Erythroblast (primary cell): ENCODE measurements at places on chromosomes 2 and 18.
A peak's percentile ranks its signal among the peaks of the same experiment; 100 is the strongest.

GRCh38 chr2:96163415-96163767 is 18.2 kb upstream of the DUSP2 start:
- no peak for DNase-seq

DNA sequence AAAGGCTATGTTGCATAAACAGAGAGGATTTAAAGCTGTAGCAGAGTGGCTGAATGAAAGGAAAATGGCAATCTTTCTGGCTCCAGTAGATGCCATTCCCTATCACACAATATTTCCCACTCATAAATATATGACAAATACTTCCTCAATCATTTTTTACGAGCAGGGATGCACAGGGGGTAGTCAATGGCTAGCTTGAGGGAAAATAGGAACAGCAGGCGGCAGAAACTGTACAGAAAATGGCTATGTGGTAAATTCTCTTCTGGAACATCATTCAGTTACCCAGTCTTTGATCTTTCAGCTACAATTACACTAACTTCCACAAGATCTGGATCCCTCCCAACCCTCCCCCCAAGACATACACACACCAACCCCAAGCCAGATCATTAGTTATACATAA is 127.2 kb downstream of the OLA1 start:
- DNase-seq = no peak

DNA sequence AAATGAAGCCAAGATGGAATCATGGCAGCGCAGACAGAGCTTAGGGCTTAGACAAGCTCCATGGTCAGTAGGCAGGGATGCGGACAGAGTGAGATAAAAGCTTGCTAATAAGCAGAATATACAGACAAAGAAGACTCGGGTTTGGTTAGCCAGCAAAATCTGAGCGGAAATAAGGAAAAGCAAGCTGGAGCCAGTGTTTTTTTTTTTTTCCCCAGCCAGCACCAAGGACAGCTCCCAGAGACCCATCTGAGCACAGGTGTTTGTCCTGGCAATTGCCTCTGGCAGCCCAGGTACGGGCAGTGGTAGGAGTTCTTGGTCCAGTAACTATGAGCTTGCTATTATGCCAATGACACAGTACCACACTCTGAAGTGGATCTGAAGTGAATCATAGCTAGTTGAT is 187.6 kb downstream of the ADCYAP1 start:
- DNase-seq = no peak

DNA sequence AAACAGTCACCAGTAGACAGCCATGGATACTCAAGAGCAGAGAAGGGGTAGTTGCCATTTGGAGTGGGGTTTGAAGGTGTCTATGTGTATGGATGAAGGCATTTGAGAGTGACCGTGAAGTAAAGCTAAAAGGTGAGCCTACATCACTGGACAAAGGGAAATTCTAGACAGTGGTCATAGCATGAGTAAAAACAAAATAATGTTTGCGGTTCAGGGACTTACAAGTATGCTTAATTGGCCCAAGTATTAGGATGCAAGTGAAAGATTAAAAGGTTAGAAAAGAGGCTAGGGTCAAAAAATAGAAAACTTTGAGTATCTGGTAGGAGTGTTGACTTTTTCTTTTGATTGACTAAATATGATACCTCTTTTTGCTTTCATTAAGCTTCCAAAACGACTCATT is 238.1 kb upstream of the SLC8A1 start:
- DNase-seq = no peak

DNA sequence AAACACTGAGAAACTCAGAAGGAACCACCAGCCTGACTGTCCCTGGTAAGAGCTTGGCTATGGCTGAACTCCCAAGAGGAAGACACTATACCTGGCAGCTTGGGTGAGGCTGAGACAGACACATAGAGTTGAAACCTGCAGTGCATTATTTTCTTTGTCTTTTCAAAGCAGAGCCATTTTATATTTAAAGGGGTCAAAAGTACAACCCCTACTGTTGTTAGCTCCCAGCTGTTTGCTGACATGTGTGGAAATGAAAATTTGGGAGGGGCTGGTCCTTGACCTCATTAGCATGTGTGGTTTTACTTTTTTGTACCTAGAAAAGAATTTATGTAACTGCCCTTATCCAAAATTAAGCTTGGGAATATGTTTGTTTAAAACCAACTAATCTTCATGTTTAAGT is 309.0 kb downstream of the RPRM start:
- DNase-seq = no peak

- no peak for DNase-seq
These were observed 113.6 kb upstream of the MGAT5 start for GRCh38 chr2:134140251-134140661.

- peak; percentile 21 for DNase-seq
These were observed 370.8 kb downstream of the OSR1 start for GRCh38 chr2:18987592-18988073.

DNA sequence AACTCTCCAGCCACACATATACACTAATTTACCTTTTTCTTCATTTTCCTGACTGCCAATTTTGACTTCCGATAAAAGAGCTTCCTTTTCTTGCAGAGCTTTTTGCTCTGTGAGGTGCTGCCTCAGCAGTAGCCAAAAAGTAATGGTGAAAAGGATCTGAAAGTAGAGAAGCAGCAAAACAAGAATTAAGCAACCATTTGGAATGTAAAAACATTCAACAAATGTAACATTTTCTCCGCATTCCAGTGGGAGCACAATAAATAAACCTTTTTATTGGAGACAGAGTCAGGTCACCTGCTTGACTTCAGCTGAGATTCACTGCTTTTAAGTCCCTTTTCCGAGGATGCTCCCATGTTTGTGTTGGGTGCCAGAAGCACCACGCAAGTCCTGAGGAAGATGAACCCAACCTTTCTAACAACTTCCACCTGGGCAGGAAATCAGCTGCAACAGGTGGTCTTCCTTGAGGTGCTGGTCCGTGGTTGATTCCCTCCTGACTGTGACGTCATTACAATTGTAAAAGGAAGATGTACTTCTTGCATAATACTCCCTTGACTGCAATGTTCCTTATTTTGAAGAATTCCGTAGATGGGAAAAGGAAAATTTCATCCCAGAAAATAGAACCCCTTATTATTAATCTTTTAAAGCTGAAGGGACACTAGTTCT is 265.5 kb downstream of the NAPG start:
- no peak for DNase-seq
